ENCODE measurements at places on chromosomes 1 and 21.
A peak's percentile ranks its signal among the peaks of the same experiment; 100 is the strongest.

GRCh38 chr1:7690076-7690475 is 81.0 kb upstream of the VAMP3 start:
- DNase-seq = no peak

- DNase-seq = no peak
Observed at GRCh38 chr1:240486611-240487010, 125.3 kb downstream of the GREM2 start.

DNA sequence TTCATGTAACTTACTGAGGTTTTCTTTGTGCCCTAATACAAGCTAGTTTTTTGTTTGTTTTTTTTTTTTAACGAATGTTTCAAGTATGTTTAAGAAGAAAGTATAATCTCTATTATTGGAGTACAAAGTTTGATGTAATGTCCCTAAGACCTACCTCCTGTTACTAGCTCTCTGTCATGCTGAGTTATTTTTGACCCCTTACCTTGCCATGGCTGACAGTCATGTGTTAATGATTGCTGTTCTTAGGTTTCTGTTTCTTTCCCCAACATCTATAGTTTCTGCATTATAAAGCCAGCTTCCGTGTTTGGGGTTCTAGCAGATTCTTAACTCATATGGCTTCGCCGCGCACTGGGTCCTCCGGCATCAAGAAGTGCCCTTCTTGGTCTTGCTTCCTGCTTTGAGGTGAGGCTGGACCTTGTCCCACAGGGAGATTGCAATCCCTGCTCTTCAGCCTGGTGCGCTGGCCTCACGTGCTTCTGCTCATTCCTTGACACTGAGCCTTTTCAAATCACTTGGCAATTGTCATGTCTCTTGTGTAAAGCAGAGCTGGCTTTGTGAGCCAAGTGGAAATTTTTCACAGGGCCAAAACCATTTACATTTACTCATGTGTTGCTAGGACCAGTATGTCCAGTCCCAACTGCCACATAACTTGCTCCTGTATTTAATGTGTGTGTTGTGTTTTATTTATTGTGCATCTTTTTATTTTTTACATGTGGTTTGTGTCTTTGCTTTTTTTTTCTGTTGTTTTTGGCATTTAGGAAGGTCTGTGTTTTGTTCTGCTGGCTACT is 135.0 kb upstream of the COL6A1 start:
- no peak for DNase-seq

DNA sequence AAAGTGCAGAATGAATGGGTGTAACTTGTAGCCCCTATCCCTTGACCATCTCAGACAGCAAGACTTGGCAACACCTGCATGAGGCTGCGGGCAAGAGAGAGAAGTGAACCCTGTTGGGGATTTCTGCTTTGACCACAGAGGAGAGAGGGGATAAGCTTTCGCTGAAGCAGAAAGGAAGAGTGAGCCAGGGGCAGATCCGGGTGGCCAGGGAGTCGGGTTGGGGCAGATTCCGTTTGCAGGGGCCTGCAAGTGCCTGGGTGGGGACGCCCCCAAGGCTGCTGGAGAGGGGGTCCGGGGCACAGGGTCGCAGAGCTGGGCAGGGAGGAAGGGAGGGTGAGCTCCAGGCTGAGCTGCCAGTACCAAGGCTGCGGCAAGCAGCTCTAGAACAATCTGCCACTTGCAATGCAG is 25.3 kb upstream of the PIK3CD start:
- peak; percentile 4 for DNase-seq

GRCh38 chr1:234345237-234345636 is 28.0 kb upstream of the COA6 start:
- DNase-seq = no peak

DNA sequence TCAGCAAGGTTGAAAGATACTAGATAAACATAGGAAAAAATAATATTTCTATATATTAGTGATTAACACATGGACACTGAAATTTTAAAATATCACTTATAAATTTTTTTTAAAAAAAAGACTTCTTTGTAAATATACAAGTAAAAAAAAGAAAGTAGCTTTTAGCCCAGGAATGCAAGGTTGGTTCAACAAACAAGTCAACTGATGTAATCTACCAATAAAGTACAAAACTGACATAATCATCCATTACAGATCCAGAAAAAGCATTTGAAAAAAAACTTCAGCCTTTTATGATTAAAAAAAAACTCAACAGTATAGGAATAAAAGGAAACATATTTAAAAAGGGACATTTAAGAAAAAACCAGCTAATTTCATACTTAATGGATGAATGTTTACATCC is 48.4 kb downstream of the TRMT1L start:
- no peak for DNase-seq

GRCh38 chr1:44103270-44104131 is 15.1 kb upstream of the KLF17 start:
- DNase-seq = peak; percentile 13

- DNase-seq = peak; percentile 99
Observed at GRCh38 chr21:34526618-34527290, 14.7 kb upstream of the KCNE1 start.

DNA sequence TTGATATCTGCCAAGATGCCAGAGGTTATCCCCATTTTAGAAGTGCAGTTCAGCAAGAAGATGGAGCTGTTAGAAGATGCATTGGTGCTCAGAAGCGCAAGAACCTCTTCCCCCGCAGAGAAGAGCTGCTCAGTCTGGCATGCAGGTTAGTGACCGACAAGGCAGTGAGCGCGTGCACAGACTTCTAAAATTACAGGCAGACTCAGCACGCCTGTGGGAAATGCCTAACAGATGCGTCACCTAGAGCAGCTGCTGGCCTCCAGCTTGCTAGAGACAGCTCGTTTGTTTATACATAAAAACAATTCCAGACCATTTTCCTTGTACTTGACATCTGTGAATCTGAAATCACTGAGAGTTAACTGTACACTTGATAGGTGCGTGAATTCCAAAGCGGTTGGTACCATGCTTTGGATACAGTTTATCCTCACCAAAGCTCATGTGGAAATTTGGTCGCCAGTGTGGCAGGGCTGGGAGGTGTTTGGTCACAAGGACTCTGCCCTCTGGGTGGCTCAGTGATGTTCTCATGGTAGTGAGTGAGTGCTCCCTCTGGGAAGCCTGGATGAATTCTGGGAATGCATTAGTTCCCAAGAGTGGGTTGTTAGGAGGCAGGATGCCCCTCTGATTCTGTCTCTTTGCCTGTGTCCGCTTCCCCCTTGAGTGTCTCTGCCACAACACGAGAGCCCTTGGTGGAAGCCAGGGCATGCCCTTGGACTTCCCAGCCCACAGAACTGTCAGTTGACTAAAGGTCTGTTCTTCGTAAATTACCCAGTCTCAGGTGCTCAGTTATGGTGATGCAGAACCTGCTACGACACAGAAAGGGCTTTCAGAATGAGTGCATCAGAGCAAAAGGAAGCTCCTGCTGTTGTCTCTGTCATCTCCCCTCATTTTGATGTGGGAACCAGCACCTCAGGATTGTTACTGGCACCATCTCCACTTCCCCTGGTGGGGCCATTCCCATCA is 24.4 kb downstream of the SNAP47 start:
- peak; percentile 79 for DNase-seq

DNA sequence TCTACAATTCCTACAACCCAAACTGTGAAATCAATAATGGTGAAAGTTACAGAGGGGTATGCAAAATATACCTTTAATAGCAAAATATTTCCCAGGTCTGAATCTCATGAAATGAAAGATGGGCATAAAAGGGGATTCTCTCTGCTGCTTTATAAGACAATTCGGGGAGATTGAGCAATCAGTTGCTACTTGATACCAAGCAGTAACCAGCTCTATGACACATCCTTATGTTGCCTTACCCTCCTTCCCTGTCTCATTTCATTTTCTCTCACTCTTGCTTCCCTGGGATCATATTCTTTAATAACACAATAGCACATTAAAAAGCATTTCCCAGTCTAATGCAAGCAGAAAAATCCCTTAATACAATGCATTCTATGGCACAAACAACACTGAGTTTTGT is 29.0 kb downstream of the ZSWIM5 start:
- DNase-seq = peak; percentile 64

DNA sequence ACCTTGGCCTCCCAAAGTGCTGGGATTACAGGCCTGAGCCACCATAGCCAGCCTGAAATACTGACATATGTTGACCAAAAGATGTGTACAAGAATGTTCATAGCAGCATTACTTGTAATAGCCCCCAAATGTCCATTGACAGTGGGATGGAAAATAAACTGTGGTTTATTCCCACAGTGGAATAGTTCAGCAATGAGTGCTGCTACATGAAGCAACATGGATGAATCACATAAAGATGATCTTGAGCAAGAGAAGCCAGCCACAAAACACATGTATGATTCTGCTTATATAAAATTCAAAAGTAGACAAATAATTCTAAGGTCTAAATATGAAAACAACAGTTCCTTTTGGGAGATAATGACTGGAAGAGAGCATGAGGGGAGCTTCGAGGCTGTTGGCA is 9.1 kb upstream of the CREG1 start:
- DNase-seq = peak; percentile 77

GRCh38 chr1:101379950-101380349 is 143.1 kb downstream of the S1PR1 start:
- DNase-seq = no peak

- no peak for DNase-seq
Observed at GRCh38 chr21:32687643-32688345, 40.0 kb downstream of the SYNJ1 start.

DNA sequence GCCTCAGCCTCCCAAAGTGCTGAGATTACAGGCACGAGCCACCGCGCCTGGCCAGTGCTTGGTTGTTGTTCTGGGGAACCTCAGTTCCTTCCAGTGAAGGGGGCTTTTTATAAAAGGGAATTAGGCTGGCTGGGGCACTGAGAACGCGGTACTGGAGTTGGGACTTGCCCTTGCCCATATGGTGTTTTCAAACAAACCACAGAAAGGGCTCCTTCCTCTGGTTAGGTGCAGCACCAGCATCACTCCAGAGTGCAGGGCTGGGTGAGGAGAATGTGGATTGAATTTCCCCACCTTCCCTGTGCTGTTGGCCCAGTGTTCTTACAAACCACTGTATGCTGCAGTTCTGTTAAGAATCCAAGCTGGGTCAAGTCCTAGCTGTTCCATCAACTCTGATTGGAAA is 5.3 kb downstream of the MAN1C1 start:
- DNase-seq = no peak

DNA sequence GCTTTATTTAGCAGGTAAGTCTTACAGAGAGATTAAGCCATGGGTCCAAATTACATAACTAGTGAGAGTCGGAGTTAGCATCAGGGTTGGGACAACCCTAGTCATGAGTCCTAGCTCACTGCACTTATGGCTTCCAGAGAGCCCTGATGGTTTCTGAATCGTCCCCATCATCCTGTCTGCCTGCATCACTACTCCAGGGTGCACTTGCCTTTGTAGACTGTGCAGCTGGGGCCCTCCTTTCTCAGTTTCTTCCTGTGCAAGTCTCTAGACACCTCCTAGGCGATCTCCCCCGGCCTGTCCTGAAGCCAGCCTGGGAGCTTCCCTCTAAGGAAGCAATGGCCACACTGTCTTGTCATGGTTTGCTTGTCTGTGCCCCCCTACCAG is 37.1 kb downstream of the KIAA0040 start:
- no peak for DNase-seq

DNA sequence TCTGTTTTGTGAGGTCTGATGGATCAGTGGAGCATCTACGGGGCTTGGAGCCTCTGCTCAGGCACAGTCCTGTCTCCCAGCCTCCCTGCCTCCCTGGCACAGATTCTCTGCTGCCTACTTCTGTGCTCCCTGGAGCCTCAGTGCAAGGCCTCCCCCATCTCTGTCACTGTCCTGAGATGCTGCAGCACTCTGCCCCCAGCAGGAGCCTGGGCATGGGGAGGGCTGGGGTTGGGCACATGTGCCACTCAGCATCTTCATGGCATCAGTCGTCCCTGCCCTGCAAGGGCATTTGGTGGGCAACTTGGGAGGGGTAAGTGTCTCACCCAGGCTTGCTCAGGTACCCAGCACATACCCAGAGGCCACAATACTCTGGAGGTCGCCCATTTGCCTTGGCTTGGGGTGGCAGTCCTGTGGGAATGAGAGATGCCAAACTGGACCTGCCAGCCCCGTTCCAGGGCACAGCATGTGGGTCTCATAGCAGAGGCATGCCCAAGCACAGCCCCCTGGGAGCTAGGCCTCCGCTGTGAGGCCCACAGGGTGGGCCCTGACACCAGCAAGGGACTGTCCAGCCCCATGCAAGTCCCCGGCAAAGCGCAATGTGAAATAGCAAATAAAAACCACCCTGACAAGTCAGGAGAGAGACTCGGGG is 28.7 kb downstream of the PADI3 start:
- no peak for DNase-seq

DNA sequence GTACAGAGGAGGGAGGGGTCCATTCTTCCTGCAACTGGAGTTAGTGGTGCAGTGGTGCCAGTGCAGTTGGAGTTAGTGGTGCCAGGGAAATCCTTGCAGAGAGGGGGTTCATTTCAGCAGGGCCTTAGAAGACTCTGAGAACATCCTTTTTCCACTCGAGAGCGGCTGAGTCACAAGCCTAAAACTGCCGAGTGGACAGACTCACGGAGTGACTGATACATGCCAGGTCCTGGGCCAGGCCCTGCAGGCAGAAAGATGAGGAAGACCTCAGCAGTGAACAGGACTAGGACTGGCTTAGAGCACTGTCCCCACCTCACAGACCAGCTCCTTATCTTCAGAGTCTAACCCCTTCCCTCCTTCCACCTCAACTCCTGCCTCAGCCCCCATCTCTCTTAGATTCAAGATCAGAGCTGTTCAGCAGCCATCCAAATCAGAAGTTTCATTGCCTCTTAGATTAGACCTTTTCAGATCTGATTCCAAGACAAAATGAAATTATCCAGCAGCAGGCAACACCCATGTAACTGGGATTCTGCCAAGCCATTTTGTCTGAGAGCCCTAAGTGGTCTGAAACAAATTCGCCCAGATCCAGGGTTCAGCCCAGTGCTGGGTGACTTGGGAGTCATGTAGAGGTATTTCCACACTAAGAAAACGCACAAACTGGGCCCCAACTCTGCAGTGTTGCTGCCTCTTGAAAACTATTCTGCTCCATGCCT is 12.7 kb upstream of the IKBKE start:
- DNase-seq = peak; percentile 47

- DNase-seq = no peak
Observed at GRCh38 chr1:24870551-24871195, 59.4 kb downstream of the RUNX3 start.

GRCh38 chr1:201885531-201886075 is 3.1 kb upstream of the SHISA4 start:
- DNase-seq = peak; percentile 71

DNA sequence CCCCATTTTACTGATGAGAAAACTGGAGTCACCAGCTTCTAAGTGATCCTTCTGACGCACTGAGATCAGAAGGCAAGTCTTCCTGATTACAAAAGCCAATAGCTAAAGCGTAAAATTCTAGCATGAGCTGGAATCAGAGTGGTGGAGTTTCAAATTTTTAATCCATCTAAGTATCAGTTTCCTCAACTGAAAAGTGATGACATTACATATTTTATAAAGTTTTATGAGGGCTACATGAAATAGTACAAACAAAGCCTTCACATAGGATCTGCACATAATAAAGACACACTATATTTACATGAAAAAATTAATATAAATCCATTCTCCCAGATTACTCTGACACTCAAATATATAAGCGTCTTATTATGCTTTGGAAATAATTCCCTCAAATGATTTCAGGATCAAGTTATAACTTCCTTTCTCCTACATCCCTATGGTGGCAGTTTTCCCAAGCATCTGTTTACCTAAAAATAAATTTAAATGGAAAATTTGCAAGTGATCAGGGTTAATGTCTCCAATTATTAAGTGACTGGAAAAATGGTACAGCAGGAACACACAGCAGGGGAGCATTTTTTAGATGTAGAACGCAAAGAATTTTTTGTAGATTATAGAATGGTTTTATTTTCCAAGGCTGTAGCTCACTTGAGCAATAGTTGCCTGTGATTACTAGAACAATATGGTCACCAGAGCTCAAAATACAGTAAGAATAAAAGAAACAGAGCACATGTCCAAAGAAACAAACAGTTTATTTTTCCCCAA is 490.4 kb upstream of the C1orf87 start:
- DNase-seq = no peak

GRCh38 chr21:25402134-25402961 is 204.9 kb downstream of the MRPL39 start:
- no peak for DNase-seq

Measured in bronchial epithelial cell (primary cell).